ENCODE measurements at places on chromosomes 12 and 14. TPM values are rescaled to one million over a fixed set of nuclear protein-coding genes. Genes with fewer than 3 reads are reported as not detected.

The PRIMA1 gene
- not detected for polyA plus RNA-seq

The TUBA1A gene
- polyA plus RNA-seq, result 375 TPM

The ALDH1L2 gene
- 1.8 TPM for polyA plus RNA-seq

The HSP90AA1 gene
- 436 TPM for polyA plus RNA-seq

- no peak overlapping the region for H3K27ac ChIP-seq
- no peaks in the 10 kb centered on the region for H3K4me1 ChIP-seq
- H3K27me3 ChIP-seq, result no peaks in the 10 kb centered on the region
Measured at GRCh38 chr12:44227616-44228015, 391.7 kb downstream of the TMEM117 start.

- peak overlapping the region; percentile 93 for H3K4me3 ChIP-seq
- no peak for DNase-seq
- H3K4me1 ChIP-seq, result peaks cover 23% of the 10 kb centered on the region
Measured at GRCh38 chr12:27523305-27523641, 733 bp upstream of the PPFIBP1 start.

DNA sequence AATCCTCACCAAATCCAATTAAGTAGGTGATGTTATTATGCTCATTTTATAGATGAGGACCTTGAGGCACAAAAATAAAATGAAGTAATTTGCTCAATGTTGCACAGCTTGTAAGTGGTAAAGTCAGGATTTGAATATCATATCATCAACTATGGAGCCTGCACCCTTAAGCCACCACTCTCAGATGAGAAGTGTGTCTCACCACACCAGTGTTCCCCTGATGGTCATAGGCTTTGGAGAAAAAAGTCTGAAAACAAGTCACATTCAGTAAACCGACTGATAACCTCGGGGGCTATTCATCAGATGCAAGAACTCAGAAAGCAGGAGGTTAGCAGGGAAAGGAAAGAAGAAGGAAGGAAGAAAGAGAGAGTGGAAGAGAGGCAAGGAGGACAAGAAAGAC is 2.8 kb downstream of the TSHR start:
- peaks cover 8% of the 10 kb centered on the region for H3K27me3 ChIP-seq
- no peak overlapping the region for H3K27ac ChIP-seq
- H3K4me3 ChIP-seq, result no peak overlapping the region
- no peak for DNase-seq
- H3K4me1 ChIP-seq, result peaks cover 3% of the 10 kb centered on the region

GRCh38 chr12:130120012-130120805 is 42.1 kb upstream of the FZD10 start:
- H3K27ac ChIP-seq, result peak overlapping the region; percentile 3
- H3K27me3 ChIP-seq, result no peaks in the 10 kb centered on the region
- no peak for DNase-seq
- H3K36me3 ChIP-seq, result no peaks in the 10 kb centered on the region
- H3K4me3 ChIP-seq, result no peak overlapping the region

GRCh38 chr12:113609692-113610469 is 138.2 kb upstream of the LHX5 start:
- H3K4me3 ChIP-seq, result no peak overlapping the region
- H3K36me3 ChIP-seq, result no peaks in the 10 kb centered on the region
- no peak for DNase-seq

DNA sequence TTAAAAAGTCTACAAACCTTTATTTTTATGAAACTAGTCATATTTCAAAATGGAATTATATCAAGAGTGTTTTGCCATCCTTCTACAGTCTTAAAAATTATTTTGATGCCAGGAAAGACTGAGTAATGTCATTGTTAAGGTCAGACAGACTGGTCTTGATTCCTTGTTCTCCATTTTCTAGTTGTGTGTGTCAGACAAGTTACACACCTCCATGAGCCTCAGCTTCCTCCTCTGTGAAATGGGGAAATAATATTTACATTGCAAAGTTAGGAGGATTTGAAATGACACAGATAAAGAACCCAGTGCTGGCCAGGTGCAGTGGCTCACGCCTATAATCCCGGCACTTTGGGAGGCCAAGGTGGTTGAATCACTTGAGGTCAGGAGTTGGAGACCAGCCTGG is 47.4 kb upstream of the ELK3 start:
- no peaks in the 10 kb centered on the region for H3K27me3 ChIP-seq
- no peak for DNase-seq
- no peak overlapping the region for H3K4me3 ChIP-seq
- no peaks in the 10 kb centered on the region for H3K4me1 ChIP-seq

- DNase-seq, result no peak
- peak overlapping the region; percentile 45 for H3K27ac ChIP-seq
- H3K36me3 ChIP-seq, result peaks cover 4% of the 10 kb centered on the region
- H3K27me3 ChIP-seq, result no peaks in the 10 kb centered on the region
- no peak overlapping the region for H3K4me3 ChIP-seq
Measured at GRCh38 chr14:61547186-61548069, 147.9 kb upstream of the HIF1A start.

DNA sequence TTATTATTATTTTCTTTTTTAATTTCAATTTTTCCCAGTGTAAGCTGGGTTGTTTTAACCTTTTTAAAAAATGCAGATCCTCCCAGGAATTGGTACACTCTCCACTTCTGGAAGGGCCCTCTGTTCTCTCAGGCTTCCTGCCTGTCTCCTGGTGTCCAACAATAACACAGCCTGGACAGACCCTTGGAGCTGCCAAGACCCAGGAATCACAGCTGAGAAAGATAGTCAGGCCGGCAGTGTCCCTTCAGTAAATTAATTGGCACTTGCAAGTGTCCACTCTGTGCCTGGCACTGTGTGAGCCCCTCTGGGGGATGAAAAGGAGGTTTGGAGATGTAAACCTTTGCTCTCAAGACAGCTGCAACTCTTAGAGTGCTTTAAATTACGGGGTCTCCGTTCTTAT is 113.3 kb downstream of the SMOC1 start:
- H3K4me1 ChIP-seq, result peaks cover 19% of the 10 kb centered on the region
- H3K4me3 ChIP-seq, result no peak overlapping the region
- H3K27ac ChIP-seq, result no peak overlapping the region
